ENCODE measurements at places on chromosomes 13 and 19.

DNA sequence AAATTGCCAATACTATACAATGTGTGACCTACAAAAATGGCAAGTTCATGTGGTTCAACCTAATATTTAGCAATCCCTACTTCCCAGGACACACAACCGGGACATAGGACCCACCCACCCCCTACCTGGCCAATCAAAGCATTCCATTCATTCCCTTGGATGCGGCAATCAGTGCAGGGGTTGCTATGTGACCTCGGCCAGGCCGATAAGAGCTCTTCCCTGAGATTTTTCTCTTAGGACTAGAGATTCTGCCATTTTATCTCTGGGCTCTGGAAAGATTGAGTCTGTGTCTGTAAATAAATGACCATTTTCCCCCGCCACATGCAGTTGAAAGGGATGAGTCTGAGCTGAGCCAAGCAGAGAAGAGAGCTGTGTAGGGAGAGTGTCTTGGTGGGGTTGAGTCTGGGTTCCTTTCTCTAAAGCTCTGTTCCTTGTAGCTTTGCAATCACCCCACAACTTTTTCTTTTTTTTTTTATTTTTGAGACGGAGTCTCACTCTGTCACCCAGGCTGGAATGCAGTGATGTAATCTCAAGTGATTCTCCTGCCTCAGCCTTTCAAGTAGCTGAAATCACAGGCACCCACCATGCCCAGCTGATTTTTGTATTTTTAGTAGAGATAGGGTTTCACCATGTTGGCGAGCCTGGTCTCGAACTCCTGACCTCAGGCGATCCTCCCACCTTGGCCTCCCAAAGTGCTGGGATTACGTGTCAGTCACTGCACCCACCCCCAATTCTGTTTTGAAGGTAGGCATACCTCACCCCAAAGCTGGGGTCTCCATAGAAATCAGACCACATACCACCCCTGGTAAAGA is 7.4 kb downstream of the IFNL1 start:
- no peak for DNase-seq

DNA sequence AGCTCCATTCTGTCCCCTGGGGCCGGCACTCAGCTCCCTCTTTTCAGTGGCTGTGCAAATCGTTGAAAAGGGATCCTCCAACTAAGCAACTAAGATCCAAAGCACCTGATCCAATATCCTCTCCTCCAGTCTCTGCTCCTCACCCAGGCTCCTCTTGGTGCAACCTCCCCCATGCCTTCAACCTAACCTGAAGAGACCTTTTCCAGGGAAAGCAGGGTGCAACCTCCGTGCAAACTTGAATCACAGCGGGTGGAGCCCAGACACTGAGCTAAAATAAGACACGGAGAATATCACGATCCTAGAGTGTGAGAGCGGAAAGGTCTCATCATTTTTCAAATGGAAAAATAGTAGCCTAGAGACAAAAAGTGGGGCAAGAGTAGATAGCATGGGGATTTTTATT is 8.3 kb downstream of the CACNG7 start:
- no peak for DNase-seq

- DNase-seq = no peak
Measured at GRCh38 chr19:29259867-29260281, 46.9 kb upstream of the UQCRFS1 start.

DNA sequence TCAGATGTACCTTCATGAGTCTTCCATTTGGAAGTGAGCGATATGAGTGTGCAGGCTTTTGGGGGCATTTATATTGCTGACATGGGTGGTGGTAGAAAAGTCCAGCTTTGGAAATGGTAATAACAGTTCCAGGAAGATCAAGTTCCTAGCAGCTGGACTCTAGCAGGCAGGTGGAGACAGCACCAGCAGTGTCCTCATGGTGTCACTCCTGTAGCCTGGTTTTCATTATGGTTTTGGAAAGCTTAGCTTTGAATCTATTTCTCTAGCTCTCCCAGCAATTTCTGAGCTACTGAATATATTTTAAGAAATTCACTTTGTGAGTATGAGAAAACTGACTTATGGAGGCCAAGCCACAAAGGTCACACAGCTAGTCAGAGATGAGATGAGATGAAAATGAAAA is 523.2 kb upstream of the HTR2A start:
- DNase-seq = no peak

- DNase-seq = no peak
Measured at GRCh38 chr13:102002287-102002686, 399.6 kb downstream of the FGF14 start.

- DNase-seq = no peak
Measured at GRCh38 chr13:78709028-78709427, 50.1 kb upstream of the OBI1 start.

DNA sequence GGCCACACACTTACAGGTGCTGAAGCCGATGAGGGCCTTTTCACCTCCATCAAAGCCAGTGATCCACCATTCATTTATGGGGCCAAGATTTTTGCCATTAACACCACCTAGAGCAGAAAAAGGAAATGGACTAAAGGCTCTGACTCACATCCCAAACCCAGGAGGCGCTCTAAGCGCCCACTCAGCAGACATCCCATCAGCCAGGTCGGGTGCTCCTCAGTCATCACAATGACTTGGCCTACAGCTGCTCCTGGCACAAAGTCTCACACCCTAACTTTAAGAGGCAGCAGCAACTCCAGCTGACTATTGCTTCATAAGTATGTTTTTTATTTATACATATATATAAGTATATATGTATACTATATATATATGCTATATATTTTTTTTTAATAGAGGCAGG is 36.1 kb upstream of the EIF3G start:
- DNase-seq = no peak

DNA sequence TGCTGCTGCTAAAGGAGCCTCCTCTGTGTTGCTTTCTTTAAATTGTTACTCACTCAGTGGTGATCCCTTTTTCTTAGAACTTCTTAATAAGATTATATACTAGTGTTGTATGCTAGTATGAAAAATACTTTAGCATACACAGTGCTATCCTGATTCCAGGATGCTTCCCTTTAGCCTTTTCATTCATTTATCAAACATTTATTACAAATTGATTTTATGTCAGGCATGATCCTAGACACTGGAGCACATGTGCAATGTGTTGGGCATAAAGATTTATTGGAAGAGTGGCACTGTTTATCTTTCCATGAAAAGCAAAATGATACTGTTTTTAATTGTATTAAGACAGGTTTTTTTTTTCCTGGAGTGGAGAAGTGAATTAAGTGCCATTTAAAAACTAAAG is 249.6 kb downstream of the GPC5 start:
- DNase-seq = no peak

DNA sequence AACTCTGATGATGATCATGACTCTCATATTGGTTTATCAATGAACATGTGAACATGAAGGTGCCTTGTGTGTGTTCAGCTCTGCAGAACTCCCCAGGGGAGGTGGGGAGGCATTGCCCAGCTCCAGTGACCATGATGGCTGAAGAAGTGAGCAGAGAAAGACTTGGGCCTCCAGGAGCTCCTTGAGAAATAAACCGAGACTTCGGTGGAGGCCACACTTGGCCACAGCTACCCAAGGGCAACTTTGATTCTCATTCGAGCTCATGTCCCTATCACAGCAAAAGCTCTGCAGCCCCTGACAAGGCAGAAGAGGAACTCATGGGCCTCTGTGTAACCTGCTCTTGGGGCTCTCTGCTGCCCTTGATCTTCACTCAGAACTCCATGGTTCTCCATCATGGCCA is 44.1 kb upstream of the ZNF536 start:
- DNase-seq = no peak

DNA sequence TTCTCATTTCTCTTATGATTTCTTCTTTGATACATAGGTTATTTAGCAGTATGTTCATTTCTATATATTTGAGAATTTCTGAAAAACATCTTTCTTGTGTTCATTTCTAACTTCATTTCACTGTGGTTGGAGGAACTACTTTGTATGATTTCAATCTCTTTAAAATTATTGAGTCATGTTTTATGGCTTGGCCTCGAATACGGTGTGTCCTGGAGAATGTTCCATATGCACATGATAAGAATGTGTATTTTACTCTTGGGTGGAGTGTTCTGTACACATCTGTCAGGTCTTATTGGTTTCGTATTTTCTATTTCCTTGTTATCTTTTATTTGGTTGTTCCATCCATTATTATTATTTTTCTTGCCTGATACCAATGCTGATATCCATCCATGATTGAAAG is 22.9 kb downstream of the DNM2 start:
- no peak for DNase-seq

GRCh38 chr13:52455677-52456041 is 381 bp downstream of the CKAP2 start:
- DNase-seq = peak; percentile 77

GRCh38 chr19:38664503-38665211 is 17.2 kb downstream of the ACTN4 start:
- DNase-seq = no peak

DNA sequence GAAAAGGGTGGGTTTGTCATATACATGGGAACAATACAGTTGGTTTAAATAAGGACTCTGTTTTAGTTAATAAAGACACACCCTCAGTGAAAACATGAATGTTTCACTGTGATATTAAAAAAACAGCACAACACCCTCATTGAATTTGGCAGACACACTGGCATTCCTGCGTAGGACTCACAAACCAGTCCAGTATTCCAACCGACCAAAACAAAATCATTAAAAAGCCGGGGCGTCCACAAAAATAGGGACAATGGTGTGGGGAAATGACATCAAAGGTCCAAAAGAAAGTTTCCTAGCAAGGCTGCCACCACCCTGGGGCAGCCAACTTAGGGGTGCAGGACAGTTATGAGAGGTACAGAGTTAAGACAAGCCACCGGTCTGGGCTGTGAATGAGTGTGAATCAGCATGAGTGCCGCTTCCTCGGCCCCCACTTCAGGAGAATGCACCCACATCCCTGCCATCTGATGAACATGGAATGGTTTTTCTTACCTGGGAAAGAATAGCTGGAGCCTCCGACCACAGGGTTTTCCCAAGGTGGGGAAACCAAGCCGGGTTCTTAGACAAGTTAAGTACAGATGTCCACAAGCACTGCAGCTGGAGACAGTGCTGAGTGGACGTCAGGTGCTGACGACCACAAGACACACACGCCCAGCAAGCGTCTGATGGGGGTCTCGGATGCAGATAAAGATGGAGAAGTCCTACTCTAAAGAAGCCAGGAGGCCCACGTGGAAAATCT is 73.3 kb downstream of the KLF2 start:
- DNase-seq = no peak

- DNase-seq = no peak
Measured at GRCh38 chr13:114259374-114259773, 22.0 kb upstream of the UPF3A start.

GRCh38 chr13:41416276-41416675 is 41.1 kb upstream of the RGCC start:
- DNase-seq = no peak

- DNase-seq = no peak
Measured at GRCh38 chr13:112807653-112808376, 118.0 kb downstream of the ATP11A start.
